ENCODE measurements at places on chromosomes 2 and 18. TPM values are rescaled to one million over a fixed set of nuclear protein-coding genes. Genes with fewer than 3 reads are reported as not detected.

Gene DCC
- 5.1 TPM for total RNA-seq

Gene ELP2
- 86.2 TPM for total RNA-seq

Gene FABP1
- total RNA-seq: not detected

Gene LHCGR
- not detected for total RNA-seq

Gene RIT2
- total RNA-seq: not detected

Gene FSHR
- not detected for total RNA-seq

Gene SLC38A11
- total RNA-seq: 1.5 TPM

Gene KCNIP3
- total RNA-seq: 4.9 TPM

Data from uterine smooth muscle cell (primary cell).